Urinary bladder (tissue), 4 donors: ENCODE measurements at places on chromosomes 3 and 15. TPM values are rescaled to one million over a fixed set of nuclear protein-coding genes. Genes with fewer than 3 reads are reported as not detected.

CCDC51 gene
- total RNA-seq = 6.0 TPM

SCN5A gene
- total RNA-seq = 3.1 TPM

CCDC54 gene
- total RNA-seq = not detected

CA12 gene
- 5.8 TPM for total RNA-seq

SLC12A1 gene
- total RNA-seq = not detected

ATRIP gene
- 4.7 TPM for total RNA-seq

RTP3 gene
- total RNA-seq = not detected

TIMP4 gene
- total RNA-seq = 1.3 TPM
